ENCODE measurements at places on chromosomes 16 and 17.

DNA sequence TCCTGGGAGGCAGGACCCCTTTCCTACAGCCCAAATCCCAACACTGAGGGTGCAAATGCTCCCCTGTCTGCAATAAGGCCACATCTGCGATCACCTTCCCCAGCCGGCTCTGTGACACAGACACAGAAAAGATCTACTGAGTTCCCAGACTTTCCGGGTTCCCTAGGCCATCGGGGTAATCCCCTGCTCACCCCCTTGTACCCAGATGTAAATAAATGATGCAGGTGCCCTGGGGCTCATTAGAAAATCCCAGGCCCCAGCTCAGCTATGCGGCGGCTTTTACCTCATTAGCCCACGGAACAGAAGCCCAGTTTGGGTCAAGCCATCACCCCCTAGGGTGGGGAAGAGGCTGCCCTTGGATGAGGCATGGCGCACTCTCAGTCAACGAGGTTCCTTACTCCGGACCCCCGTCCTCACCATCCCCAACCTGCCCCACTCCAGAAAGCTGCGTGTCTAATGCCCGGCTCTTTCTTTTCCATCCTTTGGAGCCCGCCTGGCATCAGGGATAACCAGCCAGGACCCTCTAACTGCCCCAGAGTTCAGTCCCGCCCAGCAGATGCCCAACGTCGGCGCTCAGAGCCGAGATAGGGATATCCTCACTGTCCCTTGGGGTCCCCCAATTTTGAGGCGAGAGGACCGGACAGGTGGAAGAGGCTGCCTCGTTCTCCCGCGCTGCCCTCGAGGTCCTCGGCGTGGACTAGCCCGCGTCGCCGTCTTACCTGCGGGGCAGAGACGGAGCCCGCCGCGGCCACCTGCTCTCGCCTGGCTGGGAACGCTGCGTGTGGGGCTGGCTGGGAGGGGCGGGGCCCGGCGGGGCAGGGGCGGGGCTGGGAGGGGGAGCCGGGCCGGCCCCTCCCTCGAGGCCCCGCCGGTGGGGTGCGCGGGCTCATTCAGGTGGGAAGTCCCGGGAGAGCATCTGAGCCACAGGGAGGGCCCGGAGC lies at the start of gene ZNF385C:
Gene ZNF385C (minus strand): TSS at position 783 of the 941 bp plus-strand sequence. CDS start 35,417 bp downstream, outside the sequence.
- peak; percentile 66 for DNase-seq

DNA sequence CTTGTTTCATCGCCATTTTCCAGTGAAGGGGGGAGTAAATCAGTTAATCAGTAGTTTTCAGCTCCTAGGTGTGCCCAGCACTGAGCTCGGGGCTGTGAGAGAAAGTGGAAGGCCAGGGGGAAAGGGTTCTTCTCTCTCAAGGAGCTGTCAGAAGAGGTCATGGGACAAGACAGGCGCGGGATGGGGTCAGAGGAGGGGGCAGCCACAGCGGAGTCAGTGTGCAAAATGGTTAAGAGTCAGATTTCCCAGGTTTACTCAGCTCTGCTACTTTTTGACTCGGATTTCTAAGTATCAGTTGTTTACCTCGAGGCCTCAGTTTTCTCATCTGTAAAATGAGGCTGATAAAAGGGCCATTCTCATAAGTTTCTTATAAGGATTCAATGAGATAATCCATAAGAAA lies 4.3 kb upstream of the XYLT1 start:
- DNase-seq = no peak

DNA sequence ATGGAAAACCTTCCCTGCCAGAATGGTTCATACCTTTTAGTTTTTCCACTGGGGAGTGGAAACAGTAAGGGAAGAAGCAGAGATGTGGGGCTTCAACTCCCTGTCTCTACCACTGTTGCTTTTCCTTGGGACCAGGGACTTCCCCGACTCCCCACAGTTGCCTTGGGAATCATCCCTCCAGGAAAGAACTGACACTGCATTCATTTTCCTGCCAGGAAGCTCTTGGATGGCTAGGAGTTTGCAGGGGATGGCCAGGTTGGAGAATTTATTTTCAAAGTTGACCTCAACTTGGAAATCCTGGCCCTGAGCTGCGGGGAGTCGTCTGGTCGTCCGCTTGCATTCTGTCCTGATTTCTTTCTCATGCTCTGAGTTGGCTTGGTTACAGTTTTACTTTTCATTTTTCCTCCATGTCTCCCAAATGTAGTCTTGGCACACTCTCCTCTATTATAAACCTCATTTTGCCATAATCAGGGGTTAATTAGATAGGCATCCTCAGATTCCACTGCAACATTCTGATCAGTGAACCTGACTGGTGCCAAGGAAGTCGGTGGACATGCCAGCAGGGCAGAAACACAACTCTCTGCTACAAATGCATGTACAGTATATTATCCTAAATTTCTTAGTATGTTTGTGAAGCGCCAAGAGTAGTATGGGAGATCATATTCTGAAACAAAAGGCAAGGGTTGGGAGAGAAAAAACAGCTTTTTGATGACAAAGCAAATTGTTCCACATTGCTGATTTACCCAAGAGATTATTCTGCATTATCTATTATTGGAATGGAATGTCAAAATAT lies 220.5 kb upstream of the XYLT1 start:
- DNase-seq = no peak

DNA sequence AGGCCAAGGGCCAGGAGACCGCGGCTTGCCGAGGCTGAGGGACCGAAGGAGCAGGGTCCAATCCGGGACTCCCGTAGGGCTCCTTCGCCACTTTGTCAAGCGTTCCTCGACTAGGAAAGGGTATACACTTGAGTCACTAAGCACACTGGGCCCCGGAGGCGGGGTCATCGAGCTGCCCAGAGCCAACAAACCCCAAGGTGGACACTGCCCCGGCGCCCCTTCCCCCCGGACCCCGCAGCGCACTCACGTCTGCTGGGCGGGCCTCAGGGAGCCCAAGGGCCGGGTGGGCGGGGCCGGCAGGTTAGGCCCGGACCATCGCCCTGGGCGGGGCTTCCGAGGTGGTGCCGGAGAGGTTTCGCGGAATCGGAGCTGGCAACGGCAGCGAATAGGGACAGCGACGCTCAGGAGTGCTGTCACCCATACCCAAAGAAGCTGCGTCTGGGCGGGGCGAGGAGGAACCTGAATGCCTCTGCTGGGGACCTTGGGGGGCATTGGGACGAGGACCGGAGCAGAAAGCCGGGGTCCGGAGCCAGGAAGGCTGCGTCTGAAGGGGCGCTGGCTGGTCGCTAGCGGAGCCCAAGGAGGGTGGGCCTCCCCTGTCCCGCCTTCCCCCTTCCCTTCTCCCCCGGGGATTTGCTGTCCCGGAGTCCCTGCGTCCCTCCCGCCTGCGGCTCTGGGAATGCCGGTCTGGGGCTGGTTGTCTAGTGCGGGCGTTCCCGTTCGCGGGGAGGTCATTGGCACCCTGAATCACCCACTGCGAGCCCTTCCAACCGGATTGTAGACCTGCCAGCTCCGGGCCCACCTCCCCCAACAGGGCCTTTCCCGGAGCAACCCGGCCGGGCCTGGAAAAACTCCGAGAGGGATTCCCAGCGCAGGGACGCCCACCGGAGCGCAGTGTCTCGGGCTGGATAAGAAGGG lies 118.2 kb upstream of the SMURF2 start:
- DNase-seq = peak; percentile 81

GRCh38 chr17:76492989-76493501 lies 8.2 kb downstream of the RHBDF2 start:
- peak; percentile 83 for DNase-seq
